NCI-H187 (cell line): ENCODE measurements at places on chromosomes 6 and 20.
A peak's percentile ranks its signal among the peaks of the same experiment; 100 is the strongest.

GRCh38 chr20:11170025-11170424, 496.2 kb upstream of the JAG1 start:
- DNase-seq = no peak

DNA sequence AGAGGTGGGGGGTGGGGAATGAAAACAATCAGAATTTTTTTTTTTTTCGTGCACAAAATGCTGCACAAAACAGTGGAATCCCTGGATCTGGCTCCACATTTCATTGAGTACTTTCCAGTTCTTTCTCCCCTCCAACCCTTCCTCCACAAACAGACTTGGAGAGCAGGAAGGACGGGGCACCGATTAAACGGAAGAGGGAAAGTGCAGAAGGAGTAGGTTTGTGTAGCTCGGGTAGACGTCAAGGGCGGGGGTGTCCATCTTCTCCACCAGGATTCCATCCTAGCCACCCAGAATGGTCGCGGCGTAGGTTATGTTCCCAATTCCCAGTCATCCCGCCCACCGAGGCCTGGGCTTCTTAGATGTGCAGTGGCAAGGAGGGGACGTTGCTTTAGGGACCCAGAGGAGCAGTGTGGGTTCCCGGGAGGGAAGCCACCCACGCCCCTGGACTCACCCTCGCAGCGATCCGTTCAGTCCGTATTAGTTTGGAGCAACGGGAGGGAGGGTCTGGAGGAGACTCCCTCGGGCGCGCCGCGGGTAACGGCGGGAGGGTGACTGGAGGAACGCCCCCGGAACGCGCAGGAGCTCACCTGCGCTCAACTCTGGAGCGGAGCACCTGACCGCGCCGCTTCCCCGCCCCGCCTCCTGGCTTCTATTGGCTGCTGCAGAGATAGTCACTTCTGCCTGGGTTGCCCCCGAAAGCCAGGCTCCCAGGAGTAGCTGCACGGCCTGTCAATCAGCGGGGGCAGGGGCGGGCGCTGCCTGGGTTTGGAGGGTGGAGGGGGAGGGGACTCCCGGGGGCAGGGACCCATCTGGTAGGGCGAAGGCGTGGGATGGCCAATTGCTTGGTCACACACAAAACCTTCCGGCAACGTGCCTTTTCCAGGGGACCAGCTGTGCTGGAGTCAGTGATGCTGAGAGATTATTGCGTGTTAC, at the start of gene ENPP5:
ENPP5 (minus strand) TSS at position 624 of the 933 bp plus-strand sequence. CDS start 2,718 bp downstream, outside the sequence.
- DNase-seq = peak; percentile 85

DNA sequence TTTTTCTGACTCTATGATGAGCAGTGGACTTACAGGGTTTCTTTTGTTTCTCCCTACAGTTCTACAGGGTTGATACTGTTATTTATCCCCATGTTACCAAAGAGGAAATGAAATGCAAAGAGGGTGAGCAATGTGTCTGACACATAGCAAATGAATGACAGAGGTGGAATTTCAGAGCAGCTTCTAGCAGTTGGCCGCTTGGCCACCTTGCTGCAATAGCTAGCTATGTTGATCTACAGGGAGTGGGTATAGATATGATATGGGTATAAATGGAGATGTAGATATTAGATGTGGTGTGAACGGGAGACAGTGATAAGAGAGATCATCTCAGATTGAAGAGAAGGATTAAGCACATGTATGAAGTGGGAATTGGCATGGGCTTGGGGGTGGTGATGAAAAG, 10.9 kb upstream of the SLC22A3 start:
- no peak for DNase-seq

DNA sequence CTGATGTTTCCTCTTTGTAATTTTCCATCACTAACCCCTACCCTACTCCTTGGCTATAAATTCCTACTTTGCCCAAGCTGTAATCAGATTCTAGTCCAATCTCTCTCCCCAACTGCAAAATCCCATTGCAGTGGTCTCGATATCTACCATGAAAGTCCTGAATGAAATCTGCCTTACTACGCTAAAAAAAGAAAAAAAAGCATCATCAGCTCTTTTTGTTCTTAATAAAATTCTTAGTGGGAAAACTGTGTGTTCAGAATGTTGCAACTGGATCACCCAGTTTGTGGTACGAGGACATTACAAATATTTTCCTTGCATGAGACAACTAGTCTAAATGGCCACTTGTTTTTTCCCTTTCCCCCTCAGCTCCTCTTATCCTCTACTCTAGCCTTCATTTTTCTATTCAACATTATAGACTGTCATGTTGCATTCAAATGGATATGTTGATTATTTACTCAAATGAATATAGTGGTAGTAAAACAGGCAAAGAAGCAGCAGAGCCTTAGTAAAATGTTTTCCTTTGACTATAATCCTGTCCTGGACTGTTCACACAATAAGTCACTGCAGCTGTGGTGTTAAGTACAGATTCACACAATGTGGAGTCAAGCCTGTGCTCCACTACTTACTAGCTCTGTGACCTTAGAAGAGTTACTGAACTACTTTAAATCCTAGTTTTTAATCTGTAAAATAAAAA, 527.1 kb upstream of the MARCKS start:
- DNase-seq = no peak

DNA sequence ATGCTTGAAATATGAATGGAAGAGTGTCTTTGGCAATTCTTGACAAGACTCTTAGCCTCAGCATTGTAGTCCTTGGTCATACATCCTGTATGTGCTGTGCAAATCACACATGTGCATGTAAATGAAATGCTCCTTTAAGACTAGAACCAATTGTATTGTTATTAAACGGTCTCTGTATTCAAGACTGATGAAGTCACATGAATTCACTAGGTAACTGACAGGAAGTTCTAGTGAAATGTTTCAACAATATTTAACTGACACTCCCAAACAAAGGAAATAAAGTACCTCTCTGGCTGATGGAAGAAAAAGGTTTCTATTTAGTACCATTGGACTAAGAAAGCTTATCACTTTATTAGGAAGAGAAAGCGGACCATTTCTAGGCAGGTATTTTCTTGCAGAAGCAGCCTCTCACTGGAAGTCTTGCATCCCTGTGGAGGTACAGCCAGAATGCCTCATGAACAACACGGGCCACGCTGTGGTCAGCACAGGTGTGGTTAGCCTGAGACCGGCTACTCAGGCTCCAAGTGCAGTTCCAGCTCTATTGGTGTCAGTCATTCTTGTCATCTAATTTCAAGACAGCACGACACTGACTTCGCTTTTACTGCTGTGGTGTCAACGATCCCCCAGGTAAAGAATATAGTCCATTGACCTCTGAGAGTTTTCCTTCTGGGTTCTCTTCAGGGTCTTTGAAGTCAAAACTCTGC, 17.3 kb downstream of the PPP1R3G start:
- DNase-seq = no peak

GRCh38 chr6:166492092-166492741, 94.3 kb downstream of the RAMACL start:
- DNase-seq = no peak

DNA sequence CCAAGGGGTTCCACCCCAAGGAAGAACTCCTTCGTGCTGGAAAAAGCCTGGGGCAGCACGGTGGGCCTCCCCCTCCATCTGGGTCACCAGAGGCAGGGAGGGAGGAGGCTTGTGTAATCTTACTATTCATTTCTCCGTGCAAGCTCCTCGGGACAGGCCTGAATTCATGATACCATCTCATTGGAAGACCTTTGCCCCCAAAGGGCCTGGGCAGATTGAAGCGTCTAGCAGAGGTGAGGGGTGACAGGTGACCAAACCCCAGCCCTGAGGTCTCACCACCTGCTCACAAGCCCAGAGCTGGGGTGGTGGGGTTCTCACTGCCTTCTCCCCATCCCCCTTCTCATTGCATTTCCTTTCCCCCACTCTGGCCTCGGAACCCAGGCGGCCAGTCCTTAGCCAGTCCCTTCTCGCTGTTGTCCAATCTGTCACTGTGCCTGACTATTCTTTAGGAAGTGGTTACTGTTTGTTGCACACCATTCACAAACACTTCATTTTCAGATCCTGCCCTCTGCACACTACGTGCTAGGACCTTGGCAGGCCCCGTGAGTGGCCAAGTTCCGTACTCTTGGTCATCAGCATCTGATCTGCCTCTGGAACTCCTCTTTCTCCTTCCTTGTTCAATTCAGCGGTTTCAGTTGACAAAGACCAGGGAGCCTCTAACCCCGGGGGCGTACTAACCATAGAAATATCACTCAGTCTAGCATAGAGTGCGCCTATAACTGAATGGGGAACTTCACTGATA, 137.1 kb downstream of the LY86 start:
- no peak for DNase-seq

- no peak for DNase-seq
Measured at GRCh38 chr6:132079286-132079685, 128.1 kb upstream of the CCN2 start.

- DNase-seq = no peak
Measured at GRCh38 chr6:162313922-162314660, 413.5 kb downstream of the PRKN start.

GRCh38 chr6:139640448-139640847, 266.0 kb upstream of the CITED2 start:
- DNase-seq = no peak

GRCh38 chr6:140068801-140069200, 694.4 kb upstream of the CITED2 start:
- no peak for DNase-seq
